ENCODE measurements at places on chromosomes 7 and 10. TPM values are rescaled to one million over a fixed set of nuclear protein-coding genes. Genes with fewer than 3 reads are reported as not detected.

The RAMP3 gene
- total RNA-seq, result 23.1 TPM

The TRIL gene
- 1.6 TPM for total RNA-seq

DNA sequence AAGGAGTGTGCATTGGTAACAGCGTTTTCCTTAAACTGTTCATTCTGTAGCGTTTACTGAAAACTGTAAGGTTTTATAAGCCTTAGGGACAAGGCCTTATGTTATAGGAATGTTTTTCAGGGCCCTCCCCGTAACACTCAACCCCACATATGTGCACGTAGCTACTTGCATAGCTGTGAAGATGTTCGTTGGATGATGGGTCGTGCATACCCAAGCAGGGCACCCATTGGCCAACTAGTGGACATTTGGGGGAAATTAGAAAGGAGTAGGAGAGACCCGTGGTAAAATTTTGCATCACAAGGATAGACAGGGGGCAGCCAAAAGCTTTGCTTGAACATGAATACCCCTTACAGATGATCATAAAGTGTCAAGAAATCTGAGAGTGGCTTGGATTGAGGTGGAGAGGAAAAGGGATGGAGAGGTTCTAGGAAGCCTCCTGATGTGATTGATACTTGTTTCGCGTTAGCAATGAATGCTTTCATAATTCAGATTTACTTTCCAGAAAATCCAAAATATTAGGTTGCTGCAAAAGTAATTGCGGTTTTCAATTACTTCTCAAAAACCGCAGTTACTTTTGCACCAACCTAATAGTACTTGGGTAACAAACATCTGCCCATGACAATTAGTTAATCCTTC lies 878 bp downstream of the SEC61A2 start:
- peak; percentile 11 for DNase-seq

DNA sequence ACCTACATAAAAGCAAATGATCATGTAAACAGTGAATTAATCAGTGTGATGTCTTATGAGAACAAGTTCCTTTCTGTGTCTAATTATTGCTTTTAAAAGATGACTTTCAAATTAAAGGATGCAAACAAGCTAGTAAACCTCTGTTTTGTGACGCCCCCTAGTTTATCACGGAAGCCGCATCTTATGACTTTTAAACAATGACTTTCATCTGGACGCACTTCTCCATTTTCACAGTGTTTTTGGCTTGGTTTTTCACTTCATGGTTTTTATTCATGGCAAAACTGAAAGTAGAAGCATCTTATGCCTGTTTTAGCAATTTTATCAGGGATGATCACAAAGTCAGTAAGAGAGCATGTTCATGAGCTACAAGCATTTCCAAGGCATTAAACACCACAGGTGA lies 35.0 kb downstream of the ITGA8 start:
- no peak for DNase-seq

DNA sequence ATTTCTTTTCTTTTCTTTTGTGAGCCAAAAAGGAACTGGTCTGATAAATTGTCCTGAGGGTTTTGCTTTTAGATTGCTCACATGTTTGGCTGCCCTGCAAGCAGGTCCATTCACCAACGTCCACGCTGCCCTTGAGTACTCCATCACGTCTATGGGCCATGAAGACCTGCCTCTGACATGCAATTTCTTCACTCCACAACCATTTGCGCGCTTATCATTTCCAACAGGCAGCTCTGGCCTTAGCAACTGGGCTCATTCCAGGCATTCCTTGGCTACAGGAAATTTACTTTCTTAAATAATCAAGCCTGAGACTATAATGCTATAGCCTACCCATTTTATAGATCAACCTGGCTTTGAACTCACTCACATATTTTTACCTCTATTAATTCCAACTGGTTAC lies 408.3 kb upstream of the C7orf33 start:
- no peak for DNase-seq

DNA sequence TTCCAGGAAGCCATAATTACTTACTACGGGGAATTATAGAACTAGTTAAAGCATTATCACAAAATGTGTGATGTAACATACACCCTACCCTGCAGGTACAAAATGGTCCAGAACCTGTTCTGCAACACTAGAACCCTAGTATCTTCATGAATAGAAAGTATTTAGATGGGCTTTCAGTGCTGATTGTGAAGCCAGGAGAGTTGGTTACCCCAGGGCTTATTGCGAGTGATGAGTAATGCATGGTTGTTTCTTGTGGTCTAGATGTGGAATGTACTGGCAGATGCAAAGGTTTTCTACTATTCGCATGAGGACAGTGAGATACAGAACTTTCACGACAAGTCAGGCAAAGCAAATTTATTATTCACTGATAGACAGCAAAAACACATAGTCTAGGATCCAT lies 33.6 kb upstream of the AGR3 start:
- DNase-seq, result no peak

DNA sequence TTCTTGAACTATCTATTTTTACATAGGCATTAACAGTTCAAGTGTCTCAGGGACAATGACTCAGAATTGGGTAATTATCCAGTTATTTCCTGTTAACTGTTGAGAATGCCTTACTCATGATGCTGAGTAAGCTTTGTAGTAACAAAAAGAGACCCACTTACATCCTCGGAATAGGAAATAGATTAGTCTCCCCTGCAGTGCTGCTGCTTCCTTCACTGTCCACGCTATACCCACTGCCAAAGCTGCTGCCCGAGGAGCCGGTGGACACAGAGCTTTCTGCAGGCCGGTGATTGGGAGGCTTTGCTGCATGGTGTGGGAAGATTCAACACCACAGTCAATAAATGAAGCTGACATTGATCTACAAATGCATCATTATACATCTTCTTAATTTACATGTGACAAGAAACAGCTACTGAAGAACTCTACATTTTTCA lies 357.1 kb downstream of the PCLO start:
- no peak for DNase-seq

GRCh38 chr10:42999385-43000020 lies 77.4 kb upstream of the RET start:
- DNase-seq, result no peak

DNA sequence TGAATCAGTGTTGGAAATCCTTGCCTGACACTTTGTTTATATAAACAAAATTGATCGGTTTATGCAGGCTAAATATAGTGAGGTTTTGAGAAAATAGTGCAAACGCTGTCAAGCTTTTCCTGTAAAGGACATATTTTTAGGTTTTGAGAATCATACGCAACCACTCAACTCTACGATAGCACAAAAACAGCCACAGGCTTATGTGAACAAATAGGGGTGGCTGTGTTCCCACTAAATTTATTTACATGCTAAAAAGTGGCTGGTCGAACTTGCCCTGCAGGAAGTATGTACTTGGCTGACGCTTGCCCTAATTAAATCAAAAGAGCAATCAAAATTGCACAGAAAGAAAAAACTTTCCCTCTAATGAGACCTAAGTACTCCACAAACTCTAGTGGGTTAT lies 234.7 kb upstream of the CACNA2D1 start:
- DNase-seq, result no peak

Measured in body of pancreas (tissue), 4 donors.